ENCODE measurements at places on chromosomes 2 and 18.

- no peak for DNase-seq
Observed at GRCh38 chr2:106830191-106830590, 55.8 kb downstream of the ST6GAL2 start.

GRCh38 chr2:200964498-200964897, 1.0 kb upstream of the ORC2 start:
- peak; percentile 3 for DNase-seq

DNA sequence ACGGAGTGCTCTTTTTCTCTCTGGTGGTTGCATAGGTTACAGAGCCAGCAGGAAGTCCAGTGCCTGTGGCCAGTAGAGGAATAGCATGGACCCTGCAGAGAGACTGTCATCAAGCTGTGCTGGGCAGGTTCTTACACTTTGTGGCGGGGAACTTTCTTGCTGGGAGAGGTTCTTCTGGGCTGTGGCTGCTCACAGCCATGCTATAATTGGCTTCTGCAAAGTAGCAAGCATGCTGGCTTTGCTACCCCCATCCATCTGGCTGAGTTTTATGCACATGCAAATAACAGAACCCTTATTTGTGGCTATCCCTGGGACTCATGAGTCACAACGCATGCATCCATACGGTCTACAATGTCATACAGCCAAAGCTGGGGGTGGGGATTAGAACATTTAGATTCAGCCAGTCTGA, 68.9 kb downstream of the PLCL1 start:
- DNase-seq, result peak; percentile 42

- DNase-seq, result no peak
Observed at GRCh38 chr18:55073834-55074233, 114.6 kb upstream of the CCDC68 start.

DNA sequence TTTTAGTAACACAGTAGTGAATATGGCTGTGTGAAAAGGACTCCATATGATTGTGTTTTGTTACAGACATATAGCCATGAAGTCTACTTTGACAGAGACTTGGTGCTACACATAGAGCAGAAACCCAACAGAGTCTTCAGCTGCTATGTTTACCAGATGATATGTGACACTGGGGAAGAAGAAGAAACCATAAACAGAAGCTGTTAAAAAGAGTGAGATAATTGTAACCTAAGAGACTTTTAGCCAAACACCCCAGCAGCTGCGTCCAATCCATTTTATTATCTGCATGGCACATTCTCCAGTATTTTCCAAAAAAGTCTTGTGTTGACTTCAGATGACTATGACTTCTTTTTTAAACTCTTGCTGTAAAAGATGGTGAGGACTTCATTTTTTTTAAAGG, 41.4 kb upstream of the CYBRD1 start:
- no peak for DNase-seq

DNA sequence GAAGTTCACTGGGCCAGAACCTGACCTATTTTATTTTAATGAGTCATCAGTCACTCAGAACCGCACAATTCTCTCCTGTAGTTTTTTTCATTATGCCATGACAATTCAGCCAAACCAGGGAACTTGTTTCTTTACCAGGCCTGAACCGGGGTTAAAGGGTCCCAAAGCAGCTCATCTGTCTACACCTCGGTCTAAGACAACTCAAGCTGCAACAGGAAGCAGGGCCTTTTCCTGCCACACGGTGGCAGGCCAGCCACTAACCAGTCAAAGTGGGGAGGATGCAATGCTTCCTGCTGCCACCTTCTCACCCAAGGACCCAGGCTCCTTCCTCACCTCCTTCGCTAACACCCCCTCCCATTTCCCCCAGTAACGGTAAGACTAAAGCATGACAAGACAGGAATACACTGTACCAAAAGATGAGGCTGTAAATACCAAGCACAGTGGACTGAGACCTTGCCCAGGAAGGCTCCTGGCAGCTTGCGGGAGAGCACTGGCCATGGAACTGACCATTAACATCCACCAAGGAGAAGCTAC, 56.7 kb upstream of the ACKR3 start:
- DNase-seq, result peak; percentile 42
